Stimulated activated CD4-positive, alpha-beta T cell treated with anti-CD3 and anti-CD28 coated beads, Interleukin-4, amount 100 ng/mL, for 48 hours (primary cell): ENCODE measurements at places on chromosomes 6 and 20.

DNA sequence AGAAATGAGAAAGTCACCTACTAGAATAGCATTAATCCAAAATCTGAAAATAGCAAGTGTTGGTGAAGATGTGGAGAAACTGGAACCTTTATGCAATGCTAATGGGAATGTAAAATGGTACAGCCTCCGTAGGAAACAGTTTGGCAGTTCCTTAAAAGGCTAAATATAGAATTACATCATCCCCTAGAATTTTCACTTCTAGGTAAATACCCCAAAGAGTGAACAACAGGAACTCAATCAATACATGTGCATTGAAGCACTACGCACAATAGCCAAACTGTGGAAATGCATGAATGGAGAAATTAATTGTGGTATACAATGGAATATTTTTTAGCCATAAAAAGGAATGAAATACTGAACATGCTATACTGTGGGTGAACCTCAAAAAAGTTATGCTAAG is 982.0 kb upstream of the FLRT3 start:
- DNase-seq = no peak

GRCh38 chr20:58627212-58628072 is 23.6 kb upstream of the STX16 start:
- no peak for DNase-seq

DNA sequence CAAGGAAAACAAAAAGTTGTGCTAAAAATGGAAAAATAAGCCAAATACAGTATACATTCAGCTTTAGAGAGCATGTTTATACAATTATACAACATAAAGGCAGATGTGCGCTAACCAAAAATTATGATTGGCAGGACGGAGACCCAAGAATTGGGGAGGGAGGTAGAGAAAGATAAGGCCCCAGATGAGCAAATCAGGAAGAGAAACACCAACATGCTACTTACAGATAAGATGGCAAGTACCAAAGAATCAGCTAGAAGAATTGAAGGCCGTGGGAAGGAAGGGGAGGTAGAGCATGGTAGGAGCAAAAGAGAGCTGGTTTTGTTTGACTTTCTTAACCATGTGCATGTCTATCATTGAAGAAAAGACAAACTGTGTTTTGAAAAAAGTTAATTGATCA is 45.4 kb downstream of the PRND start:
- DNase-seq = no peak

GRCh38 chr6:160972111-160972510 is 19.5 kb upstream of the MAP3K4 start:
- DNase-seq = no peak

DNA sequence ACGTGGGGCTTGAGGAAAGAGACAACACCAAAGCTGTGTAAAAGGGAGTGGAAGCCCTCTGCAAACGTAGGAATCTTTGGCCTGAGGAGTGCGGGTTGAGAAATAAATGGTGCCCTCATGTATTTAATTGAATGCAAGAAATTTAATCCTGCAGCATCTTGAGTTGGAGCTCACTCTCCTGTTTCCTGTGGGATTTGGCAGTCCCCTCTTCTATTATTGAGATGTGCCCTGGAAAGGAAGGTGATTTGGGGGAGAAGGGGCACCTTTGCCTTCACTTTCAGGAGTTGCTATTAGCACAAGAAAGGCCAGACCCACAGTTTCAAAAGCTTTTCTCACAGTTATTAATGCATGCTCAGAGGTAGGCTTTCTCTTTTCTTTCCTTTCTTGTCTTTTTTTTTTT is 201.4 kb upstream of the HDDC2 start:
- no peak for DNase-seq

DNA sequence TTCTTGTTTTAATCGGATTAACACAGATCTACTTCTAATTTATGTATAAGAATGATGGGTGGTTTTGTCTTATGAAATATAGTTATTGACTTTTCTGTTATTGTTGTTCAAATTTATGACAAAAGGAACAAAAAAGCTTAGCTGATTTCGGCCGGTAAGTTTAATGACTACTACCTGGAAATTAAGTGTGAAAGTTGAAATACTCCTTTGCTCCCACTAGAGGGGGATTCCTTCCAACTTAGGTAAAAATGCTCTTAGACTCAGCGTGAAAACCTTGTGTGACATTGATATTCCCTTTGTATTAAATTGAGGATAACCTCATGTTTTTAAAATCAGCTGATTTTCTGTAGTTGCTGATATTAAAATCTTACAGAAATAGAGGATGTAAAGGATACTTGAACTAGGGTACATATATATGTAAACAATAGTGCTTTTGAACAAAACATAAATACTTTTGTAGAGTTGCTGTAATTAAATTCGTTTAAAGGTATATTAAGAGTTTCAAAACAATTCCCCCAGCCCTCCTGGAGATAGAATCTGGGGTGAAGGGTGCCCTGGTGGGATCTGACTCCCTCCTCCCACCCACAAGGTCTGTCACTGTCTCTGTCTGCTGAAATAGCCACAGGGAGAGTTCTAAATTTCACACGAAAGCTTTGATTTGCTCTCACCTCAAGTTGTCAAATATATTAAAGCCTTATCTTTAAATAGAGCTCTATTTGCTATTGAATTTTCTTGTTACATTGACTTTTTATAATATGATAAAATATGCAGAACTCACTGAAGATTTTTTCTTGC is 257.5 kb downstream of the ARID1B start:
- DNase-seq = no peak

- no peak for DNase-seq
Observed at GRCh38 chr20:24470746-24471582, 1.5 kb downstream of the SYNDIG1 start.
